ENCODE measurements at places on chromosomes 4 and X. TPM values are rescaled to one million over a fixed set of nuclear protein-coding genes. Genes with fewer than 3 reads are reported as not detected.

SPANXA1 gene
- polyA plus RNA-seq: not detected

GLUD2 gene
- 0.35 TPM for polyA plus RNA-seq

BEND2 gene
- not detected for polyA plus RNA-seq

ARHGAP10 gene
- 1.2 TPM for polyA plus RNA-seq

HGFAC gene
- 17.8 TPM for polyA plus RNA-seq

PCDH18 gene
- polyA plus RNA-seq: 0.80 TPM

CUL4B gene
- 82.7 TPM for polyA plus RNA-seq
